Smooth muscle cell of bladder (primary cell): ENCODE measurements at places on chromosomes 12 and 14. TPM values are rescaled to one million over a fixed set of nuclear protein-coding genes. Genes with fewer than 3 reads are reported as not detected.

The NFE2 gene
- total RNA-seq: 0.18 and 0.28 TPM in 2 replicates

The MYF5 gene
- not detected in 2 replicates for total RNA-seq

The DLGAP5 gene
- total RNA-seq: 3.6 and 4.0 TPM in 2 replicates

The PZP gene
- total RNA-seq: not detected in 2 replicates

The MDGA2 gene
- under 0.01 TPM in 2 replicates for total RNA-seq

The KRT72 gene
- not detected in 2 replicates for total RNA-seq

The IFNG gene
- not detected in 2 replicates for total RNA-seq

The FGF6 gene
- not detected in 2 replicates for total RNA-seq

The NEMP1 gene
- total RNA-seq: 3.8 and 4.7 TPM in 2 replicates
